ENCODE measurements at places on chromosomes 6 and 20. TPM values are rescaled to one million over a fixed set of nuclear protein-coding genes. Genes with fewer than 3 reads are reported as not detected.

The CYP21A2 gene
- 0.48 TPM for total RNA-seq

The FOXC1 gene
- 4.8 TPM for total RNA-seq

DNA sequence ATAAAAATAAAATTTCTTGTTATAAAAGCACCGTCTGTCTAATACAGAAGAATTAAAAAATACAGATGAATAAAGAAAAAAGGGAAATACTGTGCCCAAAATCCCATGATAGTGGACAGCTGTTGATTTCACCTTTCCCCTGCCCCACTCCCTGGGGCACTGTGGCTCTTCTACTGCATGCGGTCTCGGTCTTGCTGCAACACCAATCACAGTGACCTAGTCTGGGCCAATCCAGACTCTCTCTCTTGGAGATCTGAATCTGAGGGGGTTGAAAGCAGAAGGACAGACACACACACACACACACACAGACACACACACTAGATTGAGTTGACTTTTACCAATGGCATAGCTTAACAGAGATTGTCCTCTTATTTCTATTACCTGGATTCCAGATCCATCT lies 70.5 kb upstream of the FYN start:
- no peak for DNase-seq

- no peak for DNase-seq
These were observed 399.8 kb upstream of the MAN1A1 start for GRCh38 chr6:119749335-119749734.

The FAM162B gene
- not detected for total RNA-seq

GRCh38 chr20:35886537-35886936 lies 67.8 kb downstream of the SCAND1 start:
- DNase-seq: no peak

Data from H4 (cell line).